Pulmonary artery endothelial cell (primary cell): ENCODE measurements at places on chromosomes 6 and 20.

DNA sequence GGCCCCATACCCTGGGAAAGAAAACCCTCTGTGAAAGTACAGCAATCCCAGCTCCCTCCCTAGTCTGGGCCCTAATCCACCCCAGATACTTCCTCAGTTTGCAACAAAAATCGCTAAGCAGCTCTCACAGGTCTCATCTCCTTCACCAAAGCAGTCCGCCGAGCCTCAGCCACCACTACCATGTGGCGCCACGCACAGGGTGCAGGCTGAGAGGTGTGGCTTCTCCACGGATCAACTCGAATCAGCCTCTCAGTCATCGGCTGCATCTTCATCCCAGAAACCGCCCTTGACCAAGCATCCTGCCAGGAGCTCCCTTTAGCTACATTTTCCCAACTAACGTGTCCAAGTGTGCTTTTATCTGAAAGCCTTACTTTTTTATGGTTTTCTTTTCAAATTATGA is 50.7 kb downstream of the ANKRD60 start:
- DNase-seq: no peak

DNA sequence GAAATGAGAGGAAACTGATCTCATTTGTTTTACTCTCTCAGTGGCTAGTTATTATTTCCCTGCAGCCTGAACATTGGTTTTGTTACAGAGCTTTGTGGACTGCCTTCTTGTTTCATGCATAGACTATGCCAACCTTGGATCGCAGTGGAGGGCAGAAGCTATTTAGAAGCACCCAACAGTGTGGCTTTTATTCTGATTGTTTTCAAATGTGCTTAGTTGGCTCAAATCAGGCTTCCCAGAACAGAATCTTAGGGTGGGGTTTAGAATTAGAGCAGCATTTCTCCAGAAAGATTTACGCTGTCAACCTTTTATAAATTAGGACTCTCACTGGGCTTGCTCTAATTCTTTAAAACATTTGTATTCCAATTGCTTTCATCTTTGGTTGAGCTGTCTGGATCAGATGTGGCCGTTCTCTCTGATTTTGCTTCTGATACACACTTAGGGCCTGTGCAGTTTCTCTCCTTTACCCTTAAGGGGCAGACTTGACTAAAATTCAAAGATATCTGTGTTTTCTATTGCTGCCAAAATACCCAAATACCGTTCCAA is 210.3 kb downstream of the BCKDHB start:
- DNase-seq: no peak

DNA sequence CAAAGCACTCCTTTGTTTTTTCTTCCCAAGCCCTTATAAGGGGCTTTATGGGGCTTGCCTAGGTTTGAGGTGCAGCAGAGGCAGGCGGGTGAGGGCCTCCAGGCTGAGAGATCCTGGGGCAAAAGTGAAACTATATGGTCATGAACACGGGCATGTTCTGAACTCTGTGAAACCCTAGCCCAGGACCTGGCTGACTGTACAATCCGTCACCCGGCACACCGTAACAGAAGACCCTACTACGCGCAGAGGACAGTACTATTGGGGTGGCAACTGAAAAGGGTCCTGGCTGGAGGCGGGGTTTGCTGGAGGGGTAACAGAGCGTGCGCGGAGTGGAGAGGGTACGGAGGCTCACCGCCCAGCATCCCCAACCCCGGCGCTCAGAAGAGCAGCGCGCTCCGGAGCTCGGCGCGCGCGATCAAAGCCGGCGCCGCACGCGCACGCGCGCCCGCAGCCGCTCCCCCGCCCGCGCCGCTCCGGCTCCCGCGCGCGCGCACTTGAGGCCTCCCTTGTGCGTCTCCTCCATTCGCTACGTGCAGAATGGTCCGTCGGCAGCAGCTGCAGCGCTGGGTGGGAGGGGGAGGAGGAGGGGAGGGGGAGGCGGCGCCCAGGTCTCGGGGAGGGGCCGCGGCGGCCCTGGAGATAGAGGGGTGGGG is 54.2 kb downstream of the MRPL14 start:
- no peak for DNase-seq

GRCh38 chr6:155117785-155118184 is 122.7 kb downstream of the TIAM2 start:
- DNase-seq: no peak

GRCh38 chr6:145895802-145896201 is 68.4 kb downstream of the SHPRH start:
- no peak for DNase-seq

GRCh38 chr20:56347628-56348304 is 11.0 kb upstream of the FAM210B start:
- DNase-seq: no peak

- DNase-seq: no peak
Observed at GRCh38 chr6:14857001-14857400, 388.9 kb upstream of the JARID2 start.

GRCh38 chr20:46394872-46395760 is 11.3 kb downstream of the ELMO2 start:
- no peak for DNase-seq

DNA sequence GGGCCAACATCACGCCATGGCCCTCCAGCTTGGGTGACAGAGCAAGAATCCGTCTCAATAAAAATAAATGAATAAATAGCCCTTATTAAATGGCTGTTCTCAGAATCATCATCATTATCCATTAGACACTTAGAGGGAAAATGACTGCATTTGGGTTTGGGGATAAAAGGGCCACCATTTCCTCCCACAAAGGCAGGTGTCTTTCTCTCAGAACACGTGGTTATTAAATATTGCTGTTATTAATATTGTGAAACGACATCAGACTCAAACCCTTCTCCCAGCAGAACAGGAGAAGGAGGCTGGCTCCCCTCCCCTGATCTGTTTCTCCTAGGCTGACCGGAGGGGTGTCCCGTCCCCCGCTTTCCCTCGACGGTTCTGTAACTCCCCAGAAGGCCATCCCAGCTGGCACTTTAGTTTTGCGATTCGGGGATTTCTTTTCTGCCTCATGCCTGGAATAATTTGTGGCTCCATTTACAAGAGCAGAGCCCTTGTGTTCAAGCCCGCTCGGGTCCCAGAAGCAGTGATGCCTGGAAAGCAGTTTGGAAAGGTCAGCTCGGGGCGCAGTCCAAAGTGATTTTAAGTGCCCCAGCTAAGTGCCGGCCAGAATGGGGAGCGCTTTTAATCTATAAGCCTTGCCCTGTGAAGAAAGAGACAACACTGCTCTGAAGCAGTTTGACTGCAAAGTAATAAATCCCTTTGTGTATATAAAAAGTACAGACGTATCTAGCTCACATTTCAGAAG is 41.9 kb downstream of the EYA2 start:
- no peak for DNase-seq

- DNase-seq: no peak
Observed at GRCh38 chr6:47147836-47148344, 105.8 kb upstream of the ADGRF1 start.
